Fibroblast of skin of right quadriceps (primary cell): ENCODE measurements at places on chromosomes 3 and 15.

DNA sequence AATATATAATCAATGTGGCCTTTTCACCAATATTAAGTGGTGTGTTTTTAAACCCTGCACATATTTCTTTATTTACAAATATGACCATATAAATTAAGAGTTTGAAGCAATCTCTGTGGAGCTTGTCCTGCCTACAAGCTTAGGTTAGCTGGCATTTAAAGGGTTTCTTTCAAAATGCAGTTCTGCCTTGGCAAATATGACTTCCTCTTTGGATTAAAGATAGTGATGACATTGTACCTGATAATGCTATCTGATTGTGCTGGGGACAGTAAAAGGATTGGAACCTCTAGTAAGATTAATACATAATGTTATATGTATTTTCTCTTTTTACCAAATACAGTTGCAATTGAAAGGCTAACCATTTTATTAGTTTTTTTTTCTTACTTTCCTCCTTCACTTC, 249.1 kb downstream of the OTOL1 start:
- DNase-seq: no peak

- peak; percentile 59 for DNase-seq
These were observed 130.7 kb upstream of the KCNMB2 start for GRCh38 chr3:178405531-178405930.

GRCh38 chr15:96350934-96351724, 20.6 kb downstream of the NR2F2 start:
- no peak for DNase-seq

DNA sequence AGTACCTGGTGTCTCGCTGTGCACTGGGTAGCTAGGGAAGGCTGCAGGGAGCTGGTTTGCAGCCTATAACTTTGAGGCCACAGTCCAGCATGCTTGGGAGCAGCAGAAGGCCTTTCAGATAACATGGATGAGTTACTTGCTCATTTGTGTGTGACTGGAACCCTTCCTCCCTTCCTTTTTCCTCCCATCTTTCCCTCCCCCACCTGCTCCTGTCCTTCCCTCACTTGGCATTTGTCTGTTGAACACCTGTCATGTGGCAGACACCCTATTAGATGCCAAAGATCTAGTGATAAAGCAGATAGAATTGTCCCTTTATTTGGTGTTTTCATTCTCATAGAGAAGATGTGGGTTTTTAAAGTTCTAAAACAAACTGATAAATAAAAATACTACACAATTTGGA, 71.6 kb downstream of the LRTM1 start:
- no peak for DNase-seq

DNA sequence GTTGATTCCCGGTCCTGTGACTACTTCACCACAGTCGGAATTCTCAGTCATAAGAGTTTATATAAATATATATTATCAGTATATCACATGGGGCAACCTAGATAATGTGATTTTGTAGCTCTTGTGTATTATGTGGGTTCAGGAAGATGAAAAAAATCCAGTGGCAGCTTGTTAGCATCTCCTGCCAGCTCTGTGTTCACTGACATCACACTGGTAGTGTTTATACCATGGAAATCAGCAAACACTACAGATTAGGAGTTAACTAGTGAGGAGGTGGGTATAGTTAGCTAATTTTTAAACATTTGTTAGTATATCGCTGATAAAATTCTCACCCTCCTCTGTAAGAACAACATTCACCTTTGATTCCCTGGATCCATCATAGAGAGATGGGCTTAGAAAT, 44.5 kb upstream of the KCNMB2 start:
- DNase-seq: no peak

GRCh38 chr15:69601711-69602504, 149.3 kb downstream of the RPLP1 start:
- no peak for DNase-seq

DNA sequence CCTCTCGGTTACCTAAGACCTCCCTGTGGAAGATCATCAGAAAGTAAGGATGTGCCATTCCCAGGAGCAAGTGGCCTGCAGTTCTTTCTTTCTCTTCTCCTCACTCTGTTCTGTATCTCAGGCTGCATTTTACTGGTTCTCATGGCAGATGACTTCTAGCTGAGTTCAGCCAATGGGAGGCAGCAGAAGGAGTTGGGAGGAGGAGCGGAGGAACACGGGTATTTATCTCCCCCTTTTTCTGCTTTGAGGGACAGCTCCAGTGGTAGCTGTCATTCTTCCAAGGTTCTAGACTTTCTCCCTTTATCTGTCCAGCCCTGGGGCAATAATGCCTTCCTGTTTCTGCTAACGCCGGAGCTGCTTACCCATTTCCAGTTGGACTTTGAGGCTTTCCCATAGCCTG, 339.9 kb downstream of the NR2F2 start:
- no peak for DNase-seq

- DNase-seq: no peak
These were observed 499.5 kb downstream of the NTRK3 start for GRCh38 chr15:87757084-87757483.

GRCh38 chr3:172666873-172667694, 43.8 kb downstream of the NCEH1 start:
- DNase-seq: peak; percentile 79

- DNase-seq: no peak
These were observed 122.7 kb downstream of the DGKG start for GRCh38 chr3:186239321-186239720.

DNA sequence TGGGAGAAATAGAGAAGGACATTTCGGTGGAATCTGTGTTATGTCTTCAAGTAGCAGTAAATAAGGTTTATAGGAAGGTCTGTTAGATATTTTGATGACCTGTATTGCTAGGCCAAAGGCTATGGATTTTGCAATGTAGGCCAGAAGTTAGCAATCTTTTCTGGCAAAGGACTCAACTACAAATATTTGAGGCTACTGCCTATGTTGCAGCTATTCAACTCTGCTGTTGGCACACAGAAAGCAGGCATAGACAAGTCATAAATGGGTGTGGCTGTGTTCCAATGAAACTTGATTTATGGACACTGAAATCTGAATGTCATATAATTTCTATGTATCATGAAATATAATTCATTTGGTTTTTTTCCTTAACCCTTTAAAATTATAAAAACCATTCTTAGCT, 438.7 kb upstream of the C2CD4B start:
- peak; percentile 83 for DNase-seq

GRCh38 chr3:121969631-121970030, 52.4 kb downstream of the ILDR1 start:
- DNase-seq: no peak

DNA sequence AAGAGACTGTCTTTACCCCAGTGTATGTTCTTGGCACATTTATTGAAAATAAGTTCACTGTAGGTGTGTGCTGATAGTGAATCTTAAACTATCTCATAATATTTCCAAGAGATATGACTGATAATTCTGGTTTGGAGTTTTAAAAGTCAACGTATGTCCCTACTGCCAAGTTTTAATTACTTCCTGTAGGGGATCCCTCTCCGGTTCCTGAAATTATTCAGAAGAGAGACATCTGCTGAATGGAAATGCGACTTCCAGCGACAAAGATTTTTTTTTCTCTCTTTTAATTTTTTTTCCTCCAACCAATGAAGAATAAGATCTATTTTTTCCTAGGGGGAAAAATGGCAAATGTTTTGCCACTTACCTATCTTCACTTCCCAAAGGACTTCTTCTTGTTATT, 498.9 kb upstream of the TGFBR2 start:
- DNase-seq: no peak

- DNase-seq: no peak
These were observed 9.9 kb downstream of the FAM3D start for GRCh38 chr3:58656631-58657030.

GRCh38 chr3:104731074-104731473, 635.6 kb upstream of the ALCAM start:
- no peak for DNase-seq

DNA sequence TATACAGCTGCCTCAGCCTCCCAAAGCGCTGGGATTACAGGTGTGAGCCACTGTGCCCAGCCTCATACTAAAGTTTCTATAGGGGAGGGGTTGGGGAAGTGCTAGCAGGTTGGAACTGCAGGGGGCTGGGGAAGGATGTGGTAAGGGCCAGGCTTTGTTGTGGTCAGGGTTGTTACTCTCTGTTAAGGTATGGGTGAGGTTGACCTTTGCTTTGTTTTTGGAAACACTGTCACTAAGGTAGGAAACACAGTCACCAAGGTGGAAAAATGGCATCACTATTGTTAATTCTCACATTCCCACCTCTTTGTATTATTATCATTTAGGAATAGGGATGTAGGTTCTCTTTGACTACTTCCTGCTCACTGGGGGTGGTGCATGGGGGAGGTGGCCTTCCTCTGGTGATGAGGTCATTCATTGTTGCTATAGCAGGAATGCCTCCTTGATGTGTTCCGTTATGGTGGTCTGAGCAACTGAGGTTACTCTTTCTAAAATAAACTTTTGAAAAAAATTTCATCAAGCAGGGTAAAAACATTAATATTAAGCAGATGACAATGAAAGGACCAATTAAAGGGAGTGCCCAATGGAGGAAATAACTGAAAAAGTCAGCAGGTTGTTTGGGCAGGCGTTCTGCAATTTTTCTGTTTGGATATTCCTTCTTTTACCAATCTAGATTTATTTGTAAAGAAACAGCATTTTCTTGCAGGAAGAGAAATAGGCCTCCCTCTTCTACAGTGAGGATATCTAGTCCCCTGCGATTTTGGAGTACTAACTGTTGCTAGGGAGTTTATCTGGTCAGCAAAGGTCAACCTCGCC, 150.5 kb downstream of the WDR76 start:
- no peak for DNase-seq

- DNase-seq: peak; percentile 18
These were observed 1.1 kb downstream of the EDEM1 start for GRCh38 chr3:5188419-5189221.

DNA sequence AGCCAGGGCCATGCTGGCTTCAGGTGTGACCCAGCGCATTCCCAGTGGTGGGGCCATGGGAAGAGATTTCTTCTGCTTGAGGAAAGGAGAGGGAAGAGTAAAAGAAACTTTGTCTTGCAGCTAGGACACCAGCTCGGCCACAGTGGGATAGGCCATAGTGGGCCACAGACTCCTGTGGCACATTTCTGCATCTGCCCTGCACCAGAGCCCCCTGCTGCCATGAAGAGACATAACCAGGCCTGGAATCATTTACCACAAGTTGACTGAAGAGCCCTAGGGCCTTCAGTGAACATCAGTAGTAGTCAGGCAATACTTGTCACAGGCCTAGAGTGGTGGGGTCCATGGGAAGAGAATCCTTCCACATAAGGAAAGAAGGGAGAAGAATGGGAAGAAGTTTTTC, 411.4 kb upstream of the ARL6 start:
- DNase-seq: no peak

- peak; percentile 76 for DNase-seq
These were observed 120.1 kb downstream of the ANP32A start for GRCh38 chr15:68700455-68701123.

- DNase-seq: no peak
These were observed 111.1 kb downstream of the PDCD6IP start for GRCh38 chr3:33909547-33909946.

DNA sequence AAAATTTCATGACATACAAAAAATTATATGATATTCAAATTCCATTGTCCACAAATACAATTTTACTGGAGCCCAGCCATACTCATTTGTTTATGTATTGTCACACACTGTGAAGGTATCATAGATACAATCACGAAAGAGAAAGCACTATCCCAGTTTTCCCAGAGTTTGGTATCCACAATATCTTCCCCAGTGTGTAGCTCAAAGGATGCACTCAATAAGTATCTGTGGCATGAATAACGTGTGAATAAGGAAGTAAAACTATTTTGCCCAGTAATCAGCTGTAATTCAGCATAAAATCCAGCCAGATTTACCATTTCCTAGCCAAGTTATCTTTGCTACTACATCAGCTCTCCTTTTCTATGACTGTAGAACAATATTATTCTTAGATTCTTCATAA, 131.3 kb upstream of the KCNMB2 start:
- DNase-seq: no peak

GRCh38 chr3:30743641-30744317, 137.4 kb downstream of the TGFBR2 start:
- no peak for DNase-seq

DNA sequence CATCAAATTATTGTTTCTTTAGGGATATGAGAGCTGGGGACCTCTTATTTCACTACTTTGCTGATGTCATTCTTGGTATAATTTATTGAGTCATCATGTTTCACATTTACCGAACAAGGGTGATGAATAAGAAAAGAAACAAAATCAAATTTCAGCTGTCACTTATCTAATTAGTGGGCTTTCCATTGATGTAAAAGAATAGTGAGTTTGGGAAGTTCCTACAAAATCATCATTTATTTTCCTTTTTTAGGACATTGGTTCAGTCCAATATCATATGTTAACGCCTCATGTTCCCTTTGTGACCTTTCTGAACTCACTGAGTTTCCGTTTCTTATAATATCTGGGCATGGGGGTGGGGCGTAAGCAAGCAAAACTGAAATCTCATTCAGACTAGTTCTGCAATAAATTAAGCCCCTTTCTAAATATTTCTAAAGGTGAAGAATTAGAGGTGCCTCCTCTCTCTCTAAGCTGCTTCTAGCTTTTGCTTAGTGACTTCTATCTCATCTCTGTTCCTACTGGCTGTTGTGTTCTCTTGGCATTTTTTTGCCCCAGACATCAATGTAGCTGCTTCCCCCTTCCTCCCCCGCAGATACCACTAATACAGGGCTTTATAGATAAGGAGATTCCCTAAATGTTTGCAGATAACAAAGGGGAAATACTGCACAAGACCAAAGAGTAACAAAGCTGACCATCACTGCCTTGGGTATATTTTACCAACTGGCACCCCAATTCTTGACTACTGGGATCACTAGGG, 238.0 kb upstream of the CTNNB1 start:
- no peak for DNase-seq

DNA sequence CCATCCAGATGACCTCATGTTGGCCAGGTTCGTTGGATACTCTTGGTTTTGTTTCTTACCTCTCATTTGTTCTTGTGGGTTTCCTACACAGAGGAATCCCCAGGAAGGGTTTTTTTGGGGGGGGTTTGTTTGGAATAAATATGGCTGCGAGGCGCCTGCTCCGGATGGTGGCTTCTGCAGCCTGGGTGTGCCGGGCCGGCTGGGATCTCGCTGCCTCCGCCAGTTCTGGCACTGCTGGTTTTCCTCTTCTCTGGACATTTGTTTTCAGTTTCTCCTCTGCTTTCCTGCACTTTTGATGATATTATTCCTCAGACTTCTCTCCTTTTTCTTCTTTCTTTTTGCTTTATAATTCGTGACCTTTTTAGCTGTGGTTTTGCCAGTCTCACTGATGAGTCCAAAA, 187.4 kb downstream of the OR4M2 start:
- DNase-seq: no peak

GRCh38 chr15:79798311-79798710, 98.5 kb downstream of the MTHFS start:
- no peak for DNase-seq

- no peak for DNase-seq
These were observed 65.0 kb upstream of the IQSEC1 start for GRCh38 chr3:13137941-13138832.

DNA sequence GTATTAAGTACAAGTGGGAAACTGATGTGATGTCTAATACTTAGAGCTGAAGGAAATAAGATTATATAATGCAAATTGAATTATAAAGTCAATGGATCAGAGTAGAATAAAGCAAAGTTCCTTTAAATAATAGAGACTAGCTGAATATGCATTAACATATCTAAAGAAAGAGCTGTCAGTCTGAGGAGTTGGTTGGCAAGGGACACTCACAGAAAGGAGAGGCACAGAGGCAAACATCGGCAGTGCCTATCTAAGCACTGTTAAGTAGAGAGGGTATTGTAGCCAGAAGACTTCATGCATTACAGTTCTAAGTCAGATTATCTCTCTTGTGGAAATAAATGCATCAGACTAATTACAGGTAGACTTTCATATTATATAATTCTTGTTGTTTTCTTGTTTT, 16.6 kb downstream of the NRG4 start:
- DNase-seq: no peak
